Camera-type eye (tissue), 1 donor: ENCODE measurements at places on chromosomes 7 and 10. TPM values are rescaled to one million over a fixed set of nuclear protein-coding genes. Genes with fewer than 3 reads are reported as not detected.

Gene CALU
- 155 TPM for total RNA-seq

Gene ACTR3C
- 5.3 TPM for total RNA-seq

Gene MRPS33
- total RNA-seq, result 26.7 TPM

Gene MMP21
- total RNA-seq, result 1.2 TPM

Gene WDR86
- 19.7 TPM for total RNA-seq

Gene FKBP9
- 134 TPM for total RNA-seq

Gene A1CF
- not detected for total RNA-seq

Gene TMEM236
- total RNA-seq, result 0.44 TPM

Gene CLRN3
- not detected for total RNA-seq
